ENCODE measurements at places on chromosomes 1 and 21.

GRCh38 chr1:201982082-201982622, 296 bp upstream of the RNPEP start:
- DNase-seq: no peak

GRCh38 chr1:88029142-88029541, 654.9 kb upstream of the PKN2 start:
- DNase-seq: no peak

- DNase-seq: no peak
These were observed 12.3 kb downstream of the OBSCN start for GRCh38 chr1:228219962-228220780.

DNA sequence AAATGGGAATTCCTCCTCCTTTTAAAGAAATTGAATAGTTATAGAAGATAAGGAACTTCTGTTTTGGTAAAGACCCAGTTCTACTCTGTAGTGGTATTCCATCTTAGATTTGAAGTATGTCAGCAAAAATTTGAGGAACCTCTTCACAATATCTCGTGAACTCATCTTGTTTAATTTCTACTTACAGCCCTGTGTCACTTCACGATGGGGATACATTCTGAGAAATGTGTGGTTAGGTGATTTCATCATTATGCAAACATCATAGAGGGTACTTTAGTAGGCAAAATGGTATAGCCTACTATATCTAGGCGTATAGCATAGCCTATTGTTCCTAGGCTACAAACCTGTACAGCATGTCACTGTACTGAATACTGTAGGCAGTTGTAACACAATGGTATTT, 36.0 kb downstream of the ALG6 start:
- no peak for DNase-seq

GRCh38 chr1:12009318-12009947, 9.9 kb upstream of the MIIP start:
- no peak for DNase-seq

All from right kidney (tissue), 9 donors.